Renal pelvis (tissue), 12 donors: ENCODE measurements at places on chromosomes 13 and 19. TPM values are rescaled to one million over a fixed set of nuclear protein-coding genes. Genes with fewer than 3 reads are reported as not detected.
A peak's percentile ranks its signal among the peaks of the same experiment; 100 is the strongest.

- no peak for DNase-seq
Measured at GRCh38 chr19:3684054-3684816, 16.0 kb downstream of the PIP5K1C start.

DNA sequence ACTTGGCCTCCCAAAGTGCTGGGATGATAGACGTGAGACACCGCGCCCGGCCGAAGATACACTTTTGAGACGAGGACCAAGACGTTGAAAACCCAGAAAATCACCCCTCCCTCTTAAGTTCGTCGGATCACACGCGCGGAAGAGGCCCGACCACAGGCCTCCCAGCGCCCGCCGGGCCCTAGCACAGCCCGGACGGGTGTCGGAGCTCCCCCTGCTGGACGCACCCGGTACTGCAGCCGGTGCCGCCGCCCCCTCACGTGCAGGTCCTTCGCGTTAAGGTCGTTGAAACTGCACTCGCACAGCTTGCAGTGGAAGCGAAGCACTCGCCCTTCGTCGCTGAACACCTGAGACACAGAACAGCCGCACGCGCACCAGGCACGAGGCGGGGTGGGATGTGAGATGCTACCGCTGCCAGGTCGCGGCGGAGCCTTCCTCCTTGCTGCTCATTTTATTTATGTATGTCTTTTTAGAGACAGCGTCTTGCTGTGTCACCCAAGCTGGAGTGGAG is 35.7 kb upstream of the MATK start:
- no peak for DNase-seq

DNA sequence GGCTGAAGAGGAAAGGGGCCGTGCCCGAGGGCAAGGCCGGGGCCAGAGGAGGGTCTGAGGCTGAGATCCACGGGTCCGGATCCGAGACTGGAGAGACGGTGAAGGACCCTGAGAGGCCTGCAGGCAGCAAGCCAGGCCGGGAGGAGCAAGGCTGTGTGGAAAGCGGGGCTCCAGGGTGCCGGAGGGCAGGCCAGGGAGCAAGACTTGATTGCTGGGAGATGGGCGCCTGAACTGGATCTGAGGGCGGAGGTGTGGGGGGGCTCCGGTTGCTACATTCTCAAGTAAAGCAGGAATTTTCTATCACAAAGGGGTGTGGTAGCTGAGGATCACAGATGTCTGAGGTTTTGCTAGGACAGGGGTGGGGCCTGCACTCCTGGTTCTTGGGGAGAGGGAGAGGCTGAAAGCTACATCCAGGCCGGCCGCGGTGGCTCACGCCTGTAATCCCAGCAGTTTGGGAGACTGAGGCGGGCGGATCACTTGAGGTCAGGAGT is 3.8 kb downstream of the MAMSTR start:
- DNase-seq = no peak

DNA sequence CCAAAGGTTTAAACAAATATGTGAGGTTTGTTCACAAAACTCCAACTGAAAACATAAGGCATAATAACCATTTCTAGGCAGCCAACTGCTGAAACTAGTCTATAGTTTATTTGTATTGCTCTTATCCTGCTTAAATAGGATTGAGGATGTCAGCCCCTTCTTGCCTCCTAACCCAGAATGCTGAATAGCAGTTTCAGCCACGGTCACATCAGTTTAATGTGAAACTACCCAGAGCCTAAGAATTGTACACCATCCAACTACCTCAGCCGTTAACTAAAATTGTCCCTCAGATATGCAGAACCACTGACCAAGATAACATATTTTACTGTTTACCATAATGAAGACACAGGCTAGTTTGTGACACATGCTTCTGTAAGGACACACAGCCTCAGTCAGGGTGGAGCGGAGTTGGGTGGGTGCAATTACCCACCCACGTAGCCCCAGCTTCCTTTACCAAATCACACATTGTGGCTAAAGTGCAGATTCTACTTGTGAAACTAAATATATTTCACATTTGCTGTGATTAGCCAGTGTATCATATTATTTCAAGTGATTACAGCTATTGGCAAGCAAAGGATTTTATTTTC is 259.9 kb downstream of the EFNB2 start:
- DNase-seq = no peak

- DNase-seq = peak; percentile 76
Measured at GRCh38 chr19:18657590-18658365, 20.9 kb downstream of the KLHL26 start.

GRCh38 chr13:40101708-40102359 is 446.4 kb downstream of the COG6 start:
- no peak for DNase-seq

- peak; percentile 46 for DNase-seq
Measured at GRCh38 chr19:570937-571565, 1.3 kb upstream of the BSG start.

Gene ADM5
- polyA plus RNA-seq = 2.3 TPM

DNA sequence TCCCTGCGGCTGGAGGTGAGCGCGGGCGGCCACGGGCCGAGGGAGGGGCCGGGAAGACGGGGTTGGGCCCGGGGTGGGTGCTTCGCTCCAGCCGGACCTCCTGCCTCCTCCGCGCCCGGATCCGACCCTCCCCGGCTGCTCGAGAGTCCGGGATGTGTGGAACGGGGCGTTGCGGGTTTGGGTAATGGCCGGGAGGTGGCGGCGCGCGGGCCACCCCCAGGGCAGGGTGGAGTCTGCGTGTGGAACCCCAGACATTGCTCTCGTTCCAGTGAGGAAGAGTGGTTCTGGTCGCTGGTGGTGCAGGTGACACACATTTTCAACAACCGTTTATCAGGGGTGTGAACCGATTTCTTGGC is 38.8 kb downstream of the ARHGEF7 start:
- DNase-seq = no peak
